ENCODE measurements at places on chromosomes 7 and 10.

DNA sequence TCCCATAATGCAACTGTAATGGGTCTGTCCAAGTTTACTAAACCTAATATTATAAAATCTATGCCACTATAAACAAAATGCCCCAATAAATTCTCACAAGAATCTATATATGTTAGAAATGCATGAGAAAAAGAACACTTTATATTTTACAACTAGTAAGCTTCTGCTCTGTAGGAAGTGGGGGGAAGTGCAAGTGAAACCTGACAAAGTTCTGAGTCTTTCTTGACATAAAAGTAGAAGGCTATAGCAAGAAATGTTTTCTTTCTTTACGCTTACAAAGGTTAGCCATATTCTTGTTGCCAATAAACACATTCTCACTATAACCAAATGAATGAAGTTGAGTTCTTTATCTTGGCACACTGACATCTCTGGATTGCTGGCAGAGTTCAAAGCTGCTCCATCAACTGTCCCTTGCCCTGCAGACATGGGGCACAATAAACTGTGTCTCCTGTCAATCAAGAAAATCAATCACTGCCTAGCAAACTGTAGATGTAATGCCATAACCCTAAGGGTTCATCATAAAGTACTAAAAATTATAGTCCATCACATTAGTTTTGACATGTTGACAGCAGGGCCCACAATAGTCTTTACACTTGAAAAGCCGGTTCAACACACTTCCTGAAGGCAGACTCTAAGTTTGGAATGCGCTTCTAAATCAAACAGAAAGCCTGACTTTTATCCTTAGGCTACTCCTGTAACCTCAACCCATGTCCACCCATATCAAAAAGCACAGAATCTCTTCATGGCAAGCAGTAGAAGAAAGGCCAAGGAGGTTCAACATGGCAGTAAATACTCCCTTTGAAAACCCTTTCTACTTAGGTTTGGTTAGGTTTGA, 58.6 kb downstream of the TPK1 start:
- no peak for DNase-seq

DNA sequence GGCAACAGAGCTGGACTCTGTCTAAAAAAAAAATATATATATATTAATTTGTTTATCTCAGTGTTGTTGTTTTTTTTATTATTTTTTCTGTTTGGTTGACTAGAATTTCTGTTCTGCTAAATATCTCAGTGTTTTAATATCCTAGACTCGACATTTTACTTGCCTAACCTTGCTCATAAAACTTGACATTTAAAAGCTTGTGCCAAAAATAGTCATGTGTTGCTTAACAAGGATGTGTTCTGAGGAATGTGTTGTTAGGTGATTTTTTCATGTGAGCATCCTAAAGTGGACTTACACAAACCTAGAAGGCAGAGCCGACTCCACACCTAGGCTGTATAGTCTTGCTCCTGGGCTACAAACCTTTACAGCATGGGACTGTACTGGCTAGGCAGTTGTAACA, 23.1 kb downstream of the NRBF2 start:
- no peak for DNase-seq

- DNase-seq, result no peak
Measured at GRCh38 chr10:67319976-67320375, 376.0 kb downstream of the CTNNA3 start.

GRCh38 chr7:137834552-137834951, 12.2 kb downstream of the DGKI start:
- no peak for DNase-seq

GRCh38 chr7:22008087-22008486, 62.4 kb upstream of the CDCA7L start:
- DNase-seq, result no peak

GRCh38 chr7:30460246-30460633, 18.3 kb downstream of the NOD1 start:
- no peak for DNase-seq

DNA sequence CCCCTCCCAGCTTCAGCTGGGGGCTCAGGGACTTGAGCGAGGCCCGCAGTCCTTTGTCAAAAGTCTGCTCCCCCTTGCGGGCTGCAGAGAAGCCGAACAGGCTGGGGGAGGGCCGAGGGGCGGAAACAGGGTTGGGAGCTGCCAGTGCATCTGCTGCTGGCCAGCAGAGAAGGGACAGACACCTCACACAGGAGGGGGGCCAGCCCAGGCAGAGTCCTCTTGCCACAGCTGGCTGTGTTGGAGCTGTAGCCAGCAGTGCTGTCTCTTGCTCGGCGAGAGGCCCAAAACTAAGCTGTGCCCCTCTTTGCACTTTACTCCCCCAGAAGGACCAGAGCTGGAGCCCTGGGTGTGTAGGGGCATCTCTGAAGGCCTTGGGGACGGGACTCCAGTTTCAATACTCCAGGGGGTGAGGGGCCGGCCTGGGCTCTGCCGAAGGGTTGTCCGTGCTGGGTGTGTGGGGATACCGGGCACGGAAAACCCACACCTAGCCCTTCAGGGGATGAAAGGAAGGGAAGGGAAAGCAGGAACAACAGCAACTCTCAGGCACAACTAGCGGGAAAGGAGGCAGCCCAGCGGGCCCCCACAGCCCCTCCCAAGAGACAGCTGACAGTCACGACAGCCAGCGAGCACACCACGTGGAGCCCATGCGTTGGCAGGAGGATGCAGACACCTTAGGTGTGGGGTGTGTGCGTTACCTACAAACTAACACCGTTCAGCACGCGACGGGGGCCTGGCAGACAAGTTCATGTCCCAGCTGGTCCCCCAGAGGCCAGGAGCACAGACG, 17.8 kb downstream of the YKT6 start:
- no peak for DNase-seq

DNA sequence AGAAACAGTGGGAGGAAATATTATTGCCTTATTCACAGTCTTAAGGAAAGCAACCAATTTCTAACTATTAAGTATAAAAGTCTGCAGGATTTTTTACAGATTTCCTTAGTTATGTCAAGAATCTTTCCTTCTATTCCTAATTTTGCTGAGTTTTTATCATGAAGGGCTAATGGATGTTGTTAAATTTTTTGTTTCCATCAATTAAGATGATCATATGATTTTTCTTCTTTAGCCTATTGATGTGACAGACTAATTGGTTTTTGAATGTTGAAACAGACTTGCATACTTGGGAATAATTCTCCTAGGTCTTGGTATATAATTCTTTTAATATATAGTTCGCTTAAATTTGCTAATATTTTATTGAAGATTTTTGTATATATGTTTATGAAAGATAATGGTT, 569.1 kb upstream of the KCND2 start:
- no peak for DNase-seq

DNA sequence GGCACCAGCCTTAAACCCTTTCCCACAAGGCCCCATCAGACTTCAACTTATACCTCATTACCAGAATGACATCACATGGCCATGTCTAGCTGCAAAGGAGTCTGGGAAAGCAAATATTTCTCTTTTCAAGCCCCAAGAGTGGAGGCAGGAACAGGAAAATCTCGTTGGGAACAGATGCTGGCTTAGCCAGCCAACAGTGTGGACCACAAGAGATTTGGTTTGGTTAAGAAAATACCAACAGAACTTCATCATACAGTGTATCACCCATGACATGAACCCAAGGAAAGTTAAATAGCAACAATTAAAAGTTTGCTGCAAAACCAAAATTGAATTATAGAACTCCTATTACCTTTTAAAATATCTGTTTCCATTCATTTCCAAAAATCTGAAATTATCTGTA, 2.2 kb upstream of the MET start:
- DNase-seq, result no peak

DNA sequence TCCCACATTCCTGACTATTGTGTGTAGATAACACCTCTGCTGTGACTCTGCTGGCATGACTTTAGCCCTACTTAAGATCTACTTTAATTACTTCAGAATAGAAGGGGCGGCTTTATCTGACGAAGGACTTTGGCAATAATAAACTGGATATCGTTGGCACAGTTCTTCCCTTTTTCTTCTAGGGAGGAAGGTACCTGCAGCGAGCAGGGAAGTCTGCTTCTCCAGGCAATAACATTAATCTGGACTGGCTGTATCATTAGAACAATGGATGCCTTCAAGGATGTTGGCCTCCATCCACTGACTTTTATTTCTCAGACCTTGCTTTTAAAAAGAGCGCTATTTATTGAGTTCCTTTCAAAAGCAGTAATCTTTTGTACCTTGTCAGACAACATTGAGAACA, 172.6 kb upstream of the THSD7A start:
- DNase-seq, result no peak

DNA sequence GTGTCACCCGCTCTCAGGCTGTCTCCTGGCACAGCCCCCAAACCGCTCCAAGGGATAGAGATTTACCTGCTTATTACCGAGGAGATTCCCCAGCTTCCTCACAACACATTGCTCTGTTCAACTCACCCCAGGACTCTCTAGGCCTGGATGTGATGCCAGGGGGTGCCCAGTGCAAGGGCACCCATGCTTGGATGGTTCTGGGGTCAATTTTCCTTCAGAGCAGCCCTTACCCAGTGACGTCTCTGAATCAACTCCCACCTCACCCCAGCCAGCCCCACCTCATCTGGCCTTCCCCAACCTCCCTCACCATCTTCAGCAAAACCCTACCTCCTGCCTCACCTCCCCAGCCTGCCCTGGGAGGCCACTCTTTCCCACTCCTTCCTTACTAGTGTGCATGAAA, 951.6 kb upstream of the ZNF722 start:
- no peak for DNase-seq
